Hematopoietic multipotent progenitor cell treated with erythropoietin and hydrocortisone succinate and interleukin-3 and kit ligand, for 4 days (in vitro differentiated cells): ENCODE measurements at places on chromosomes 7 and 10.

- DNase-seq: no peak
Measured at GRCh38 chr10:78451592-78451991, 417.9 kb downstream of the RPS24 start.

DNA sequence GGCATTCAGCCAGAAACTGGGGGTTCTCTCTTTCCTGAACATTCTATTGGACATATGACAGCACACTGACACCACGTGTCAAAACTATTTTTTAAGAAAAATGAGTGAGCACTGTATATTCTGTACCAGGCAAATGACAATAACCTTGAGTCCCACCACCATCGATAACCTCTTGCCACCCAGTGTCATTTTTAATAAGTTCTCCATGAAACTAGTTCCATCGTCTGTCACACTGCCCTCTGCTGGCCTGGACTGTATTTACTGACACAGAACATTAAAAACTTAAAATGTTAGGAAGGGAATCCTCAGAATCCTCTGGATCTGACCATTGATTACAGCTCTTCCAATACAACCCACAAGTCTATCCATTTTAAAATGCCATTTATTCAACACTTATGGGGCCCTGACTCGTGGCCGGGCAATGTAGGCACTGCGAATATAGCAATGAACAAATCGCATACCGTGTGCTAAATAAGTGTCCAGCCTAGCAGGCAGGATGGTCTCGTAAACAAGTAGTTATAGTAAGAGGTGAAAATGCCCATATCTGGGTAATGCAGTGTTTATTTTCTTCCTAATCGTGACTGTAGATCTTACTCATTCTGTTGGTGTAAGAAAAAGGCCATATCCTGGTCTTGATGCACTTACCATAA, 35.9 kb upstream of the CACNB2 start:
- DNase-seq: peak; percentile 73

- no peak for DNase-seq
Measured at GRCh38 chr7:98251231-98251600, 816 bp downstream of the TECPR1 start.

DNA sequence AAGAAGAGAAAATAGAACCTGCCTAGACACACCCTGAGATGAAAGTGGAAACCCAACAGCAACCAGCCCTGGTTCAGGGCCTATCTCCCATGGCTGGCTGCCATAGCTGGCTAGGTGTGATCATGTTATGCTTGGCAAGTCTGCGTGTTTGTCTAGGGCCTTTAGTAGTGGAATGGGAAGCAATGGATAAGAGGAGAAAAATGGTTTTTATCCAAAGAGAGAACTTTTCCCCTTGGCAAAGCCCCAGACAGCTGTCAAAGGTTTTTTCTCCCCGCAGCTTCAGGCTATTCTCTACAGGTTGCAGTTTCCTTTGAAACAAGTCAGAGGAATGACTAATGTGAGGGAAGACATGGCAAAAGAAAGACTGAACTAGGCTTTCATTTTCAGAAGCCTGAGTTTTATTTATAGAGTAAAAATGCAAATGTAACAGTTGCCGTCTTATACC, 161.5 kb downstream of the SEMA3D start:
- DNase-seq: no peak

- DNase-seq: no peak
Measured at GRCh38 chr7:104983076-104983577, 30.9 kb upstream of the KMT2E start.

DNA sequence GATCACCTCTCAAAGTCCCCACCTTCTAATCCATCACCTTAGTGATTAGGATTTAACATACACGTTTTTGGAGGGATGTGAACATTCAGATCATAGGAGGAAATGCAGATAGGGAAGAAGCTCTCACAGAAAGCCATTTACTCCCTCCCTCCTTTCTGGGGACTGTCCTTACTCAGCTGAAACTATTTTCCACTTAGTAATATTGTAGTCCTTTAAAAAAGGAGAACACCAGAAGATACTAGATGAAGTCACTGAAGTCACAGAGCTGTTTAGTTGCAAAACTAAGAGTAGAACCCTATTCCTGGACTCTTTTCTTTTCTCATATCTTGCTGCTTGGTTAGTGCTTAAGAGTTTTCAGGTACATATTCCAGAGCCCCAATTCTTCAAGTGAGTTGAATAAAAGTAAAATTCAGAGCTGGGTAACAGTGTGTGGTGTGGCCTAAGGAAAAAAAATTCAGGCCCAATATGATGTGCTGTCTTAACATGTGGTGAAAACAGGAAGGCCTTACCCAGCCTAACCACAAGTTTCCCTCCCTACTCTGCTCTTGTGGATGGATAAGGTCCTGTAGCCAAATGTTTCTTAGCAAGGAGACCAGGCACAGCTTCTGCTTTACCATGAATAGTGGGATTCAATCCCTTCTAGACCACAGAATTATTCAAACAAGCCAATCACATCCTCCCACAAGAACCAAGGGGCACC, 135.7 kb downstream of the INHBA start:
- DNase-seq: peak; percentile 76

DNA sequence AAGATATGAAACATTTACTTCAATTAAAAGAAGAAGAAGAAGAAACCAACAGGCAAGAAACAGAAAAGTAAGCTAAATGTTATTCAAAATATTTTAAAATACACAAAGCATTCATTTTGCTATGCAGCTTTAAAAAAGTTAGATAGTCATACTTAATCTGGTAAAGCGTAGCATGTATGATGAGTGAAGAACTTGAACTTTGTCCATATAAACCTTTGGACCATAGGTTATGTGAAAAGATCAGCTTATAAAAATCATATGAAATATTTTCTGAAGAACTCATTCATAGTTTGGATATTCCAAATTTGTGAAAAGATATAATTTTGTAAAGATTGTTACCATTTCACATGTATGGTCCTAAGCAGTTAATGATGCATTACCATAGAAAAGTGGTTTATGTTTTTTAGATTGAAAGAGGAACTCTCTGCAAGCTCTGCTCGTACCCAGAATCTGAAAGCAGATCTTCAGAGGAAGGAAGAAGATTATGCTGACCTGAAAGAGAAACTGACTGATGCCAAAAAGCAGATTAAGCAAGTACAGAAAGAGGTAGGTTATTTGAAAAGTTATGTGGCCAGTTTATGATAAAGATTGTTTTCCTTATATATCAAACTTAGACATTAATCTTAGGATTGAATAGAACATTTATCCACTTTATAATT, 37.3 kb downstream of the KIF20B start:
- peak; percentile 66 for DNase-seq

DNA sequence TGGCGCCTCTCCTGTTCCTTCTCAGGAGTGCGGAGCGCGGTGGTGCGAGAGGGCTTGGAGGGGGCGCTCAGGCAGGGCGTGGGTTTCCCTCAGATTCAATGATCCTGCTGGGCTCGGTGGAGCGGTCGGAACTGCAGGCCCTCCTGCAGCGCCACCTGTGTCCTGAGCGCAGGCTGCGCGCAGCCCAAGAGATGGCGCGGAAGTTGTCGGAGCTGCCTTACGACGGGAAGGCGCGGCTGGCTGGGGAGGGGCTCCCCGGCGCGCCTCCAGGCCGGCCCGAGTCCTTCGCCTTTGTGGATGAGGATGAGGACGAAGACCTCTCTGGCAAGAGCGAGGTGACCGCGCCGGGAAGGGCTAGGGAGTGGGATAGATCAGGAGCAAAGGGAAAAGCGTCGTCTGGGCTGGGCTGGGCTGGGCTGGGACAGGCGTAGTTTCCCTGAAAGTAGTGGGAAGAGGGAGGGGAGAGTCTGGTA, 17.0 kb downstream of the FAM131B start:
- DNase-seq: peak; percentile 80

GRCh38 chr10:45375716-45376231, 1.8 kb downstream of the ALOX5 start:
- DNase-seq: peak; percentile 55

- no peak for DNase-seq
Measured at GRCh38 chr10:91980319-91980718, 56.7 kb downstream of the BTAF1 start.

GRCh38 chr7:152911922-152912321, 152.4 kb downstream of the ACTR3B start:
- no peak for DNase-seq

DNA sequence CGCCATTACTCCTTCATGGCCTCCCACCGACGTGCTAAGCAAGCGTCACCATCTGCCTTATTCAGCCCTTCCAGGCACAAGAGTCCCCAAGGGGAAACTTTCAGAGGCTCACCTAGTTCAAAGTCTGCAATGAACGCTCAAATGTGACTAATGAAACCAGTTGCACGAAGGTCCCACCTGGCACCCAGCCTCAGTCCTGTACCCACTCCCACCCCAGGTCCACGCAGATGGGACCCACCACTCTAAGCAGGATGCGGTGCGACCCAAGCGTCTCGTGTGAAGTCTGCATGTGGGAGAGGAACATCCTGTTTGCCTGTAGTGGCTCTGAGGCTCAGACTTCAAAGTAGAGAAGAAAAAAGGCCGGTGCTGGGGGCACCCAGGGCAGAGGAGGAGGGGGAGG, 40.3 kb downstream of the RGS10 start:
- peak; percentile 45 for DNase-seq

- no peak for DNase-seq
Measured at GRCh38 chr7:111027396-111027795, 63.5 kb upstream of the LRRN3 start.

DNA sequence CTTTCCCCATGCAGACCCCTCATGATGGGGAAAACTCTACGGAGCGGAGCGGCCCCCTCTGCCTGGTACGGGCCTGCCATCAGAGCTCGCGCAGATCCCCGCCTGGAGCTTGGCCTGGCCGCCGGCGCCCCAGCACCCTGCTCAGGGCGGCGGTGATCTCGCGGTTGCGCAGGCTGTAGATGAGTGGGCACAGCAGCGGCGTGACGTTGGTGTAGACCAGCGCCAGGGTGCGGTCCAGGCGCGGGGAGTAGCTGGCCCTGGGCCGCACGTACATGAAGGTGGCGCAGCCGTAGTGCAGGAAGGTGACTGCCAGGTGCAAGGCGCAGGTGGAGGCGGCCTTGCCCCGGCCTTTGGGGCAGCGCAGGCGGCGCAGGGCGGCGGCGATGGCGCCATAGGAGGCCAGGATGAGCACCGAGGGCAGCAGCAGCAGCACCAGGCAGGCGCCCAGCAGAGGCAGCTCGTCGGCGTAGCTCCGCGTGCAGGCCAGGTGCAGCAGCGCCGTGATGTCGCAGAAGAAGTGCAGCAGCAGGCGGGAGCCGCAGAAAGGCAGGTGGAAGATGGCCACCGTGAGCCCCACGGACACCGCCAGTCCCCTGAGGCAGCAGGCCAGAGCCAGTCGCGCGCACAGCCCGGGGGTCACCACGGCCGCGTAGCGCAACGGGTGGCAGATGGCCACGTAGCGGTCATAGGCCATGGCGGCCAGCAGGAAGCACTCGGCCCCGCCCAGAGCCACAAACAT, 33.4 kb downstream of the TAS2R41 start:
- DNase-seq: no peak

DNA sequence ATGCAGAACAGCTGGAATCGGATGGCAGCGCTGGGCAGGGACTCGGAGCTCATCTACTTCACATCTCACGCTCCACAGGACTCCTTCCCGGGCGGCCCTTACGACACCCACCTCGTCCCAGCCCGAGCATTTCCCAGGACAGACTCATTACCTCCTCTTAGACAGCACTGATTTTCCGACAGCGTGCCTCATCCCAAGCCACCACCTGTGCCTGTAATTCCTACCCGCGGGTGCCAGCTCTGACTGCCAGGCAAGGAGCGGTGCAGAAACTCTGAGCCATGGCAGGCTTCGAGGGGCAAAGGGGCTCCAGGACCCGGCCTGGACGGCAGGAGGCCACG, 25.6 kb downstream of the GPER1 start:
- DNase-seq: no peak

- DNase-seq: no peak
Measured at GRCh38 chr7:158582089-158582456, 5.5 kb downstream of the PTPRN2 start.

- peak; percentile 69 for DNase-seq
Measured at GRCh38 chr10:71378336-71379117, 18.2 kb upstream of the CDH23 start.

DNA sequence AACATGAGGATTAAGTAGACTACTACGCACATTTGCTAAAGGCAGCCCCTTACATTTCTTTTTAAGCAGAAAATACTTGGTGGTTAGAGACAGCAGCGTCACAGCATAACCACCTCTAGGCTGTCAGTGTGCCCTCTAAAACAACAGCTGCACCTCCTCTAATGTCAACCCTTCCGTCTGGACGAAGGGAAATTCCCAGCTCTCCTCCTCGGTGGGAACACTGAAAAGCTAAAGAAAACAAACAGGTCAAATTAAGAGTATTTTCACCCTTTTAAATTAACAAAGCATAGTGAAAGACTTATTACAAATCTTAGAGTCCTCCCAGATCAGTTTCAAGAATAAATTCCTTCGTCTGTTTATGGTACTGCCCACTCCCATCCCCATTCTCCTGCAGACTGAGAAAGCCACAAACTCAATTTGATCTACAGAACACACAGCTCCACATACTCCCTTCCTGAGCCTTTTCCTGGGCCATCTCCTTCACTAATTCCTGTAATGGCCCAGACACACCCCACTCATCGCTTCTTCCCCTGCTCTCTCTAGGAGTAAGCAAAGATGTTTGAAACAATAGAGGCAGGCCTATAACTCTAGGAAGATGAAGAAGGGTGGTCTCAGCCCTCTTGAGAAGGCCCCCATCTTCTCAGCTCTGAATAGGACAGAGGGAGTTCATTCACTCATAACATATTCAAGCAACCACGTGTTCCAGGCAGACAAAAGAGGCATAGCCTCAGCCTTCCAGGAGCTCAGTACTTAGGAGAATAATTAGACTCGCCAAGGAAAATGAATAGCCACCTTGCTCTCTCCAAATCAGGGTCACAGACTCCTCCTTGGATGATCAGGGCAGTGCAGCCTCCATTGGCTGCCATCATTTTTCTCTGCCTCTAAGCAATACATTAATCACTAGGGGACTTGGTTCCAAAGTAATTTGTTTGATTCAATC, 47.5 kb upstream of the HNRNPH3 start:
- no peak for DNase-seq
